Stomach (tissue), 19 donors: ENCODE measurements at places on chromosomes 1 and 21. TPM values are rescaled to one million over a fixed set of nuclear protein-coding genes. Genes with fewer than 3 reads are reported as not detected.

Gene SCP2
- 82.3 TPM for total RNA-seq

Gene APCS
- not detected for total RNA-seq

Gene MAN1C1
- total RNA-seq = 33.9 TPM

Gene CD5L
- total RNA-seq = 1.8 TPM

Gene CENPS
- total RNA-seq = 5.9 TPM

Gene S100A8
- 16.8 TPM for total RNA-seq
